ENCODE measurements at places on chromosomes 1 and 21.
A peak's percentile ranks its signal among the peaks of the same experiment; 100 is the strongest.

DNA sequence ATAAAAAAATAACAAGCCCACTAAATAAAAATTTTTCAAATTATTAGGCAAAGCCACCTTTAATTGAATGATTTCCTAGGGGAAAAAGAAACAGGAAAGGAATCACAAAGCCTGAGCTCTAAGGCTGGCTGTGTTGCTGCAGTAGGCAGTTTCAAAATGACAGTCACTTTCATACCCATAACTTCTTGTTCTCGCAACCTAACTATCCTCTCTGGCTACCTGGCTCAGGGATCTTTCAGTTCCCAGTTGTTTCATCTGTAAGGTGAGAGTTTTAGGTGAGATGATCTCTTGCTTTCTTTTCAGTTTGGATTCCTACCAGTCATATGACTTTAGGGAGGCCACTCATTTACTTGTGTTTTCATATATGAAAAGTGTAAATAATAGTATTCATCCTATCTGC, 226.1 kb downstream of the ASTN1 start:
- no peak for DNase-seq

- no peak for DNase-seq
Observed at GRCh38 chr1:224825525-224826000, 103.9 kb upstream of the DNAH14 start.

- no peak for DNase-seq
Observed at GRCh38 chr21:42575111-42575510, 61.5 kb downstream of the SLC37A1 start.

GRCh38 chr1:28110555-28110954, 22.1 kb upstream of the EYA3 start:
- DNase-seq = no peak

DNA sequence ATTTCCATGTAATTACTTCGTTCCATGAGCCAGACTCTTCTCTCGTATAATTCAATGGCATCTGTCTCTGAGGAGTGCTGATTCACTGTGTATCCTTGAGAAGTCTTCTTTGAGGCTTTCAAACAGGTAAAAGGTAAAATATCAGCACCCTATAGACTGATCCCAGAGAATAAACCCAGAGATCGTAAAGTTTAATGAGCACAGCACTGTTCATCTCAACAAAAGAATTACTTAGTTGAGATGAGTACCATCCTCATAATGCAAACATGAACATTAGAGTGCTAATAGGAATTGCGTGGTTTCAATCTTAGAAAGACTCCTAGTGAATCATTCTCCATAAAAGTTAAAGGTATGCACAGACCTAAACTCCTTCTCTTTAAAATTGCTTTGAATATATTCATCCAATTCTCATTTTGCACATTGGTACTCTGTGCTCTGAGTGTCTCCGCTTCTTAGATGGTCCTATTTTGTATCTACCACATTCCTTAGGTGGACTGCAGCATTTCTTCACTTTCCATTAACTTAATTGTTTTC, 97.2 kb downstream of the TBX15 start:
- no peak for DNase-seq

DNA sequence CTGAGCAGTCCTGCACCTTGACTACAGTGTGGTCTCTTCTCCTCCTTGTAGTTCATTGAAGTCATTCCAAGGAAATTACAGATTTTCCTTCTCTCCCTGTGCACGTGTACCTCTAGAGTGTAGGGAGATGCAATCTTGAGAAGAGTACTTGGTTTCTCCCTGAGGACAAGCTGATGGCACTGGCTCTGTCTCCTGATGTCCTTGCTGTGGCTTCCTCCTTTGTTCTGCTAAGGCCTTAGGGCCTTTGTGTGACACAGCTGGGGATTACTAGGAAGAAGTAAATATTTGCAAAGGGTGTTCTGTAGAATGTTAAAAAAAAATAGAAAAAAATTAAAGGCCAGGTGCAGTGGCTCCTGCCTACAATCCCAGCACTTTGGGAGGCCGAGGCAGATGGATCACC, 66.2 kb upstream of the APOBEC4 start:
- no peak for DNase-seq

- no peak for DNase-seq
Observed at GRCh38 chr1:6770751-6771440, 14.4 kb upstream of the CAMTA1 start.

DNA sequence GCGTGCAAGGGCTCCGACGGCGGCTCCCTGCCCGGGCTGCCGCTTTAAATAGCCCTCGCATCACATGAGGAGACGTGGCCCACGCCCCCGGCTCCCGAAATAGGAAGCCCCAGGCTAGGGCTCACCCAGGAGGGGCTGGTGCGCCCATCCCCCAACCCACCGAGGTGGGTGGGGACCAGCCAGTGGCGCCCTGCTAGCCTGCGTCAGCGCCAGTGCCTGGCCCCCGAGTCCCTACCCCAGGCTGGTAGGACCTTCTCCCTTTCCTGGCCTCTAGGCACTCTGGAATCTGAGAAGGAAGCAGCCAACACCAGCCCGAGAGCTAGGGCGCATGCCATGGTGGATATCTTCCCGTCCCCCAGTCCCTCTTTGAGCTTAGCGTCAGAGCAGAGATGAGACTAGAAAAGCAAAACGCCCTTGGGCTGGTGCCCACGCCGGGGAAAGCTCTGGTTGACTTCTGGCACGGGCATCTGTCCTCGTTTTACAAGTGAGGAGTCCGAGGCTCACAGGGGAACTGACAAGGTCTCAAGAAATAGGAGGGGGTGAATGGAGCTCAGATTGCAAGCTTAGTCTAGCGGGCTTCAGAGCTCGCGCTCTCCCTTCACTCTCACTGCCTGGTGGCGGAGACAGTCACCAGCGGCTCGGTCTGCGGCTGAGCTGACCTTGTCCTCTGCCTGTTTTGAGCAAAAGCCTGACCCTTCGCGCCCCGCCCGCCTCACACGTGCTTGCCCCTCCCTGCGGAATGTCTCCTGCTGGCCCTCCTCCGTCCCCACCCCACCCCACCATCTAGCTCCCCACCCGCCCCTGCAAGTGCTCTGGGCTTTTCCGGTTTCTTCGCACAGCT, at the start of gene FABP3:
Gene FABP3, minus strand, starts transcription at position 21 of the 841 bp plus-strand sequence. CDS start 62 bp downstream, outside the sequence.
- DNase-seq = peak; percentile 29

DNA sequence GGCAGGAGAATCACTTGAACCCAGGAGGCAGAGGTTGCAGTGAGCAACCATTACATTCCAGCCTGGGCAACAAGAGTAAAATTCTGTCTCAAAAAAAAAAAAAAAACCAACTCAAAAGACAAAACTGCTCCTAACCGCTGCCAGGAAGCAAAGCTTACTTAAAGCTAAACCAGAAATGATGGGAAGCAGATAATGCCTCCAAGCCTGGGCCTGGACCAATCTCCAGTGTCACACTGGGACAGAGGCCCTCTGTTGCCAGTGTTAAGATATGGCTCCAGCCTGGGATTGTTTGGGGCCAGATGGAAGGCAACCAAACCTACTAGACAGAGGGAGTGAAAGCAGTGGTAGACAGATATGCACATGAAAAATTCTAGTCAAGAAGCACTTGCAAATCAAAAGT, 36.9 kb downstream of the NSL1 start:
- DNase-seq = no peak

Data from NCI-H774 (cell line).